ENCODE measurements at places on chromosomes 7 and 10. TPM values are rescaled to one million over a fixed set of nuclear protein-coding genes. Genes with fewer than 3 reads are reported as not detected.

- no peaks in the 10 kb centered on the region for H3K36me3 ChIP-seq
- H3K27ac ChIP-seq: no peak overlapping the region
- H3K4me1 ChIP-seq: peaks cover 5% of the 10 kb centered on the region
- no peak overlapping the region for H3K4me3 ChIP-seq
- no peaks in the 10 kb centered on the region for H3K27me3 ChIP-seq
- no peak for DNase-seq
Measured at GRCh38 chr10:4506095-4506494, 319.9 kb upstream of the AKR1E2 start.

PMPCB gene
- 65.1 TPM for total RNA-seq

GRCh38 chr10:49359349-49360270, 36.3 kb downstream of the DRGX start:
- no peak for DNase-seq
- H3K4me1 ChIP-seq: no peaks in the 10 kb centered on the region
- H3K27ac ChIP-seq: no peak overlapping the region
- no peak overlapping the region for H3K4me3 ChIP-seq

DNA sequence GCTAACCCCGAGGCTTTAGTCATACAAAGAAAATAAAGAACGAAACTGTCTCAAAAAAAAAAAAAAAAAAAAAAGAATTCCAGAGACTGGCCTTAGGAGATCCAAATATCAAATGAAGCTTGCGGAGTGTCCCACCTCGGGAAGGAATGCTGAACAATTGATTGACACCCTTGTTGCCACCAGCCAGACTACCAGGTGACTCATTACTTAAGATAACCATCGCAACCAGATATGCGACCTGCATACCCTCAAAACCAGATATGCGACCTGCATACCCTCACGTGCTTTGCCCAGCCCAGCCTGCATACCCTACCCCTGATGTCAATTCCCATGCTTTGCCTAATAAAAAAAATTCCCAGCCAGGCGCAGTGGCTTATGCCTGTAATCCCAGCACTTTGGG, 2.7 kb upstream of the PRKRIP1 start:
- DNase-seq: no peak
- peaks cover 9% of the 10 kb centered on the region for H3K36me3 ChIP-seq
- peaks cover 13% of the 10 kb centered on the region for H3K4me1 ChIP-seq
- no peaks in the 10 kb centered on the region for H3K27me3 ChIP-seq
- no peak overlapping the region for H3K4me3 ChIP-seq

DNA sequence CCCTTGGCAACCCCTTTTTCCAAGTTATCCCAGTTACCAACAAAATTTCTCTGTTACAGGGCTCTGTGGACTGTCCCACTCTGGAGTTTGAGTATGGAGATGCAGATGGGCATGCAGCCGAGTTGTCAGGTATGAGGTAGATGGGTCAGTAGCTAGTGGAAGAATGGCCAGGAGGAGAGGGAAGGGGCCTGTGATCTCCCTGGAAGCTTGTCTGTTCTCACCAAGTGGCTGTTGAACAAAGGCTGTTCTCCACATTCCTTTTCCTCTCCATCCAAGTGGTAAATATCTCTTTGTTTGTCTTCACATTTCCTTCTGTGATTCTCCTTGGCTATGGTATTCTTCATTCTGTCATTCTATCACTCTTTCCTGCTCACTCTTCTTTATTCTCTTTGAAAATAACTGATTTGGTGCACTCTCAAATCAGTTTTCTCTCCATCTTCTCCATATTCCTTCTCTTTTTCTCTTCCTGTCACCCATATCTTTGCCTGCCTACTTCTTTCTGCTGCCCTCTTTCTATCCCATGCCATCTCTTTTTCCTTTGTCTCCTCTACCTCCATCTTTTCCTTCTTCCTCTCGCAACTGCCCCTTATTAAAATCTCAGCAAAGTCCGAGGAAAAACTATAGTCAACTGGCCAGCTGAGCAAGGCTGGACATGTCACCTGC, 5.9 kb downstream of the STRIP2 start:
- H3K36me3 ChIP-seq: no peaks in the 10 kb centered on the region
- no peak overlapping the region for H3K27ac ChIP-seq
- DNase-seq: no peak
- peaks cover 2% of the 10 kb centered on the region for H3K4me1 ChIP-seq

NKX2-3 gene
- total RNA-seq: not detected

DNA sequence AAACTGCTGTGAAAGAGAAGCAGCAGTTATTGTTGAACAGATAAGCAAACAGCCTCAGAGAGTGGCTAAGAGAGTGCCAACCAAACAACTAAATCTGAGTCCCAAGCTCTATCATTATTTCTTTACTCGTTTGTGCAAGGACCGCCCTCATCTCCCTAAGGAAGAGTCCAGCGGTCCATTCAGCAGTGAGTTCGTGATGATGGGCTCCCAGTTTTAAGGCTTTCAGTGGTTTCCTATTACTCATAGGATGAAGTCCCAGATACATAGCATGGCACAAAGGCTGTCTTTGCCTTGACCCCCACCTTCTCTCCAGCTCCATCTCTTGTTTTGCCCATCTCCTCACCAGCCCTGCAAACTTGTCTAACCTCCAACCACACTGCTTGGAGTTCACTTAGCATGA, 24.3 kb upstream of the PDE1C start:
- H3K27me3 ChIP-seq: peaks cover 33% of the 10 kb centered on the region
- no peak for DNase-seq
- no peak overlapping the region for H3K27ac ChIP-seq
- H3K36me3 ChIP-seq: no peaks in the 10 kb centered on the region
- H3K4me3 ChIP-seq: no peak overlapping the region

GRCh38 chr10:67695555-67695954, 440 bp downstream of the CTNNA3 start:
- peak overlapping the region; percentile 36 for H3K4me3 ChIP-seq
- H3K36me3 ChIP-seq: no peaks in the 10 kb centered on the region
- H3K27me3 ChIP-seq: no peaks in the 10 kb centered on the region
- H3K27ac ChIP-seq: no peak overlapping the region
- no peak for DNase-seq

- peaks cover 2% of the 10 kb centered on the region for H3K4me1 ChIP-seq
- H3K27ac ChIP-seq: no peak overlapping the region
- H3K4me3 ChIP-seq: no peak overlapping the region
- peaks cover 25% of the 10 kb centered on the region for H3K36me3 ChIP-seq
- H3K27me3 ChIP-seq: no peaks in the 10 kb centered on the region
Measured at GRCh38 chr7:50632561-50633413, 67.6 kb upstream of the DDC start.

GRCh38 chr10:130078120-130078519, 32.5 kb downstream of the C10orf143 start:
- peaks cover 2% of the 10 kb centered on the region for H3K36me3 ChIP-seq
- no peaks in the 10 kb centered on the region for H3K4me1 ChIP-seq
- no peaks in the 10 kb centered on the region for H3K27me3 ChIP-seq
- no peak overlapping the region for H3K4me3 ChIP-seq
- no peak for DNase-seq

DNA sequence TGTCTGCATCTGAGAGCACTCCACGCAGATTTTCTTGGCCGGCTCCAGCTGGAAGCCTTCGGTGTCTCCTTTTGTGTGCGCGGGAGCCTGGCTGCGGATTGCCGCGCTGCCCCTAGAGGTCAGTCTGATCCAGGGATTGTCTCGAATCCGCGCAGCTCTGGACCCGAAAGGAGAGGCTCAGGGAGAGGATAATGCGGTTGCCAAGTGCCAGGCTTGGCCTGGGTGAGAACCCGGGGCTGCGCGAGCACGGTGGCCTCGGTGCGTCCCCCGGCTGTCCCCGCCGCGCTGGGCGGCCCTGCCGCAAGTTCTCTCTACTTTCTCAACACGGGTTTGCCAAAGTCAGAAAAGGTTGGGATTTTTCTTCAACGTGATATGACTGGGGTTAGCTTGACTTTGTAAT, 140.9 kb downstream of the ADCYAP1R1 start:
- H3K36me3 ChIP-seq: no peaks in the 10 kb centered on the region
- H3K27ac ChIP-seq: no peak overlapping the region
- DNase-seq: peak; percentile 41

C1QL3 gene
- not detected for total RNA-seq

- peaks cover 4% of the 10 kb centered on the region for H3K4me1 ChIP-seq
- no peaks in the 10 kb centered on the region for H3K36me3 ChIP-seq
- no peak for DNase-seq
- no peak overlapping the region for H3K27ac ChIP-seq
- no peaks in the 10 kb centered on the region for H3K27me3 ChIP-seq
Measured at GRCh38 chr7:116483271-116483942, 16.1 kb upstream of the CAV2 start.

GRCh38 chr7:28998105-28998504, 40.0 kb upstream of the TRIL start:
- no peak overlapping the region for H3K4me3 ChIP-seq
- H3K27ac ChIP-seq: no peak overlapping the region
- DNase-seq: no peak
- H3K27me3 ChIP-seq: no peaks in the 10 kb centered on the region
- peaks cover 11% of the 10 kb centered on the region for H3K4me1 ChIP-seq

ELMO1 gene
- 6.7 TPM for total RNA-seq

DNA sequence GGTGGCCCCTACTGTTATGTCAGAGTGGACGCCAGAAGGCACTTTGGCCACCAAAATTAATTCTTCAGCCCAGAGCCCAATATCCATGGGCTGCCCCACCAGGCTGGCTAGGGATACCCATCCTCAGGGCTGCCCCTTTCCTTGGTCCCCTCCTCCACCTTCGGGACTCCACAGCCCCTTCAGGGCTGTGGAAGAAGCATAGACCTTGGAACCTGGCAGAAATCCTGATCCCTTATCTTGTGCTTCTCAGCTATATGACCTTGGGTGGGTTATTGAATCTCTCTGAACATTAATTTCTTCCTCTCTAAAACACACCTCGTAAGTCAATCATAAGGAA, 499 bp upstream of the TMUB1 start:
- no peak for DNase-seq
- peaks cover 49% of the 10 kb centered on the region for H3K4me1 ChIP-seq
- no peaks in the 10 kb centered on the region for H3K36me3 ChIP-seq
- peak overlapping the region; percentile 65 for H3K4me3 ChIP-seq
- H3K27ac ChIP-seq: no peak overlapping the region

GIMAP5 gene
- total RNA-seq: not detected

MRLN gene
- not detected for total RNA-seq

GRCh38 chr10:69636626-69637605, 6.9 kb downstream of the FAM241B start:
- no peak for DNase-seq
- H3K4me1 ChIP-seq: peaks cover 8% of the 10 kb centered on the region
- H3K27ac ChIP-seq: no peak overlapping the region
- H3K4me3 ChIP-seq: no peak overlapping the region
- no peaks in the 10 kb centered on the region for H3K27me3 ChIP-seq

DNA sequence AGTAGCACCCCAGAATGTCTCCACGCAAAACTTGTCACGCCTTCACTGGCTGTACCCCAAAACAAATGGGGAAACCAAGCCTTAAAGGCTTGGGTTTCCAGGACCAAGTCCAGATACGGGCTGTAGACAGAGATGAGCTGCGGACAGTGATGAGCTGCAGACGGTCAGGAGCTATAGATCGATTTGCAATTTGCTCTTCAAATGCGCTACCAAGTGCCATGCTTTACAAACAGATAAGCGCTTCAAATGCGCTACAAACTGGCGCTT, 658 bp upstream of the SGCE start:
- H3K4me3 ChIP-seq: peak overlapping the region; percentile 85
- peak overlapping the region; percentile 95 for H3K27ac ChIP-seq
- no peaks in the 10 kb centered on the region for H3K36me3 ChIP-seq
- peaks cover 17% of the 10 kb centered on the region for H3K4me1 ChIP-seq
- no peaks in the 10 kb centered on the region for H3K27me3 ChIP-seq
- no peak for DNase-seq

Data from mesothelial cell of epicardium (in vitro differentiated cells).